A549 treated with RU486 at 1 μM for 4 hours (cell line): ENCODE measurements at places on chromosomes 13 and 19. TPM values are rescaled to one million over a fixed set of nuclear protein-coding genes. Genes with fewer than 3 reads are reported as not detected.

Gene CCDC169
- 0.29 to 0.57 TPM (median 0.38 TPM) in 4 of 5 replicates, not detected in the other for total RNA-seq

Gene ZNF578
- total RNA-seq: not detected in 5 replicates

Gene RDH8
- total RNA-seq: 0.26 to 0.75 TPM (median 0.53 TPM) in 5 replicates

Gene C19orf81
- total RNA-seq: 7.1 to 13.3 TPM (median 9.7 TPM) in 5 replicates

Gene ZNF571
- total RNA-seq: 0.92 to 2.4 TPM (median 1.0 TPM) in 5 replicates

Gene C19orf33
- total RNA-seq: 617 to 825 TPM (median 744 TPM) in 5 replicates

Gene B3GNT8
- total RNA-seq: 0.08 to 0.25 TPM in 2 of 5 replicates, not detected in the others

Gene ZNF471
- total RNA-seq: 0.02 to 0.28 TPM (median 0.07 TPM) in 3 of 5 replicates, not detected in the others
